ENCODE measurements at places on chromosomes 13 and 19. TPM values are rescaled to one million over a fixed set of nuclear protein-coding genes. Genes with fewer than 3 reads are reported as not detected.

The SHISA2 gene
- total RNA-seq: 4.6 TPM

The TRAPPC5 gene
- 26.9 TPM for total RNA-seq

DNA sequence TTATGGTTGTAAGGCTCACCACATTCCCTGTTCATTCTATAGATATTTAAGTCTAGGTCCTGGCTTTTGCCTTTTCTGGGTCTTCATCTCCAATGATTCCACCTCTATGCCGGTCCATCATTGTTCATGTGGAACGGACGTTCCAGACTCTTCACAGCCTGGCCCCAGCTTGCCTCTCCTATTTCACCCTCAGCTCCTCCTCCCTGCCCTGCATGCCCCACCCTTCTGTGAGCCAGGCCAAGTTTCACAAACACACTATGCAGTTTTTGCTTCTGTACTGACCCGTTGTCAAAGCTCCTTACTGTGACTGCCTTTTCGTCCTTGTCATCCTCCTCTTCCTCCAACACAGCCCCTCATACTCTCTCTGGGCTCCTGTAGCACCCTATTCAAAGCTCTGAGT lies 31.3 kb downstream of the TEX26 start:
- DNase-seq: no peak

DNA sequence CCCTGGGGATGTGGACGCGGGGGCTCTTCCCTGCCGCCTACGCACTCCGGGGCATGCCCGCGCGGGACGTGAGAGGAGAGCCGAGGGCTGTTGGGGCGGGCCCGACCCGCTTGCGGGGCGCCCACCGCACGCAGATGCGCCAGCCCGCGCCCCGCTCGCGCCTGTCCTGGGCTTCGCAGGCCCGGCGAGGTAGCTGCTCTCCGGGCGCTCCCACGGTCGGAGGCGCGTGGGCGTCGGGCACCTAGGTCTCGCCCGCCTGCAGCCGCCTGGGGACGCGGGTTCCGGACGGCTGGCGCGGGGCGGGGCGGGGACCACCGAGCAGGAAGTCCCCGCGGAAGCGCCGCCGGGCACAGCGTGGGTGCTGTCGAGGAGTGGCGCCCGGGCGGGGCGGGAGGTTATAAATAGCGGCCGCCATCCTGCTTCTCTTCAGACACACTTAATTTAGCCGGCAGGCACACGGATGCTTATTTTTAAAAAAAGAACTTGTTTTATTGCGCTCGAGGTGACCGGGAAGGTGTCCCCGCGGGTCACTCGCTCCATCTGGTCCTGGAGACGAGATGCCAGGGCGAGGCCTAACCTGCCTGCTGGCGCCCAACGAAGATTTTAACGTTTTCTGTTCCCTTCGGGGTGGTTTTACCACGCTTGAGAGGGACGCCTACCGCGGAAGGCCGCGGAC lies 561 bp upstream of the GJA3 start:
- no peak for DNase-seq

DNA sequence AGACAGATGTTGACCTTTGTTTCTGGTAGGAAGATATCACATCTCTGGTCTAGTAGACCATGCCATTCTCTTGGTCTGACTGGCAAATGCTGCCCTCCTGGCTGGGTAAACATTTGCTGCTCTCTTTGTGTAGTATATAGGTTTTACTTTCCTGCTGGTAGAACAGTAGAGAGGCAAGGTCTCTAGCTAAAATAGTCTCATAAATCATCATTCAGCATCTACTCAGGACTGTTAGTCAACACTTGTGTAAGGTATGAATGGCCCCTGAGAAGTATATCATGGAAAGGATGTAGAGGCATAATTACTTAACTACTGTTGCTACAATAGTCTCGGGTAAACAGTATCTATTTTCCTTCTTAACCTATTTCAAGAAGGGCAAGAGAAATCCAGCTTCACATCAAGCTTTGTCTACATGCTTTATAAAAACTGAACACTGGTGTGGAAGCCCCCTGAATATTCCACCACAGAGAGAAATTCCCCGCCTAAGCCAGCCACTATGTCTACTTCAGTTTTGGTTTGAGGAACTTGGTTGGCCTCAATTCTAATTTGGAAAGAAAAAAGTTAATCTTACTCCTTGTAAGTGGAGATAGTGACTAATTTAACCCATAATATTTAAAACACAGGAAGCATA lies 18.4 kb upstream of the MYCBP2 start:
- DNase-seq: no peak

GRCh38 chr19:10553943-10554381 lies 10.3 kb downstream of the ATG4D start:
- no peak for DNase-seq

GRCh38 chr13:19117913-19118739 lies 63.5 kb downstream of the TUBA3C start:
- DNase-seq: no peak

- DNase-seq: no peak
Measured at GRCh38 chr19:51467864-51468544, 9.8 kb upstream of the SIGLEC8 start.

DNA sequence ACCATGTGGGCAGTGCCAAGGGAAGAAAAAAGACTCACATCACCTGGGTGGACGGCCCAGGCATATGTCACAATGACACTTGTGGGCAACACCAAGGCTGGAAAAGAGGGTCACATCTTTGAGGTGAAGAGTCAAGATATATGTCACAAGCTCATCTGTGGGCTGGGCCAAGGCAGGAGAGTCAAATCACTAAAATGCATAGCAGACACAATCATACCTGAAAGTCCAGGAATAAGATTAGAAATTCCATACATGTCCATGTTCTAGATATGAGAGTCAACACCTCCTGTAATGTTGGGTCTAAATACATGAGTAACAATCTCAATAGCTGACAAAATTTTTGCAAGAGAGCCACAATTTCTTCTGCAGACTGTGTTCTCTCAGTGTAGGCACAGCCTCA lies 145.0 kb downstream of the ZNF675 start:
- no peak for DNase-seq
